ENCODE measurements at places on chromosomes 6 and 20.

GRCh38 chr20:25178563-25179438 is 16.7 kb upstream of the ENTPD6 start:
- peak; percentile 8 for DNase-seq

DNA sequence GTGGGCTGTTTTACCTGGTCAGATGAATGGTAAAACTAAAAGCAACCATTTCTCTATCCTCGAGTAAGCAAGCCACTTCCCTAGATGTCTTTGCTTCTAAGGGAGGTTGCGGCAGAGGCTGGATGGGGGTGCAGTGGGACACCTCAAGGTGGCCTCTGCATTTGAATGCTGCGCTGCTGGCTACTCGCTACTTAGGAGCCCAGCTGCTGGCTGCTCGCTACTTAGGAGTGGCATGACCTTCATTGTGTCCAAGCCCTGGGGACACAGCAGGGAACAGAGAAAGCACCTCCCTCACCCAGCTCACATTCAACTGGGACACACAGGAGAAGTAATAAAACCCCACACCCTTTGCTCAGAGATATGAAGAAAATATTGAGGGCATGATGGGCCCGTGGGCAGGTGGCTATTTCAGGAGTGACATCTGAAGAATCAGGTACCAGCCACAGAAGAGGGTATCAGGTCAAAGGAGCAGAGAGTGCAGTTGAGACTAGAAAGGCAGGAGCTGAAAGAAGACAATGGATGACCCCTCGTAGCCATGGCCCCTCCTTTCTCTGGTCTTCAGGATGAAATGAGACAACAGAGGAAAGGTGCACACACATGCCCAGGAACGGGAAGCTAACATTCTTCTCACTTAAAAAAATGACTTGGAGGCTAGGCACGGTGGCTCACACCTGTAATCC is 149.4 kb downstream of the ZMYND8 start:
- DNase-seq, result no peak

GRCh38 chr6:7313505-7314165 is 636 bp upstream of the SSR1 start:
- no peak for DNase-seq

DNA sequence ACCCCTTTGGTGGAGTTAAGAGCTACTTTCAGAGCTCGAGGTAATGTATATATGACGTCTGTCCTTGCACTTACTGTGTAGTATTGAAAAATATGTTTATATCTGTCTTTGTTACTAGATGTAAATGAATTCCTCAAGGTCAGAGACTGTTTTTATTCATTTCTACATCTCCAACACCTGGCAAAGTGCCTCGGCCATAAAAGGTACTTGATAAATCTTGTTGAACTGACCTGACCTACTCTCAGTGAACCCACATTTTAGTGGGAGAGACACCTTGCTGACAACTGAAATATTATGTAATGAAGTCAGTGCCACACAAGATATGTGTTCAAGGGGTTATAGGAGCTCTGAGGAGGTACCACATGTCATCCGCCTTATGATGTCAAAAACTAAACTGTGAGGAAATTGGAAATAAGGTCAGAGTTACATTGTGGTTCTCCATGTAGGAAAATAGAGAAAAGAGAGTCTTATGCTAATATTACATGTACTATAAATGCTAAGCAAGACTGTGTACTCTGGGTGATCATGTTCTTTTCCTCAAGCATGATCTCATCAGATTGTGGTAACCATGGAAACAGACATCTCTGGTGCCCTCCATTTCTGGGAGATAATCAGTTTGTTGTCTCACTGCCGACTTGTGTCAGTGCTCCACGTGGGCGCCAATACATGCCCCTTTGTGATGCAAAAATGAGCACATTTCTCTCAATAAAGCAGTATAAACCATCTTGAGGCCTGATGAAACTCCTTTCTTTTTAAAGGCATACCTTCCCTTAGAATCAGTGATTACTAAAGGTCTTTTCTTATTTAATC is 5.7 kb upstream of the TMEM30A start:
- no peak for DNase-seq

GRCh38 chr6:38656896-38657295 is 17.2 kb upstream of the BTBD9 start:
- DNase-seq, result no peak

DNA sequence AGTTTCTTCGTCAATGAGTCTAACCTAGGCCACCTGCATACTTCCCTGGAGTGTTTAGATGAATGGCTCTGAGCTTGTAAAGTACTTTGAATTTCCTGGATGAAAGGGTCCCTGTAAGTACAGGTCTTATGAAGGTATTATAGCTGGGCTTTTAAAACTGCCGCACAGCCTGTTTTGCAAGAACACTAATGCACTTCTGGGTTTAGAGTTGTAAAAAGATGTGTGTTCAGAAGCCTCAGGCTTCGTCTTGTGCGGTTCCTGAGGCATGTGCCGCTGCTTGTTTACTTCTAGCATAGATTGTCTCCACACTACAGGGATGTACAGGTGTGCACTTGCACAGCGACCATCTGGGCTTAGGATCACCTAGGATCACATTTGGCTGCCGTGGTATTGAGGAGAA is 324.5 kb downstream of the SOX4 start:
- DNase-seq, result no peak

DNA sequence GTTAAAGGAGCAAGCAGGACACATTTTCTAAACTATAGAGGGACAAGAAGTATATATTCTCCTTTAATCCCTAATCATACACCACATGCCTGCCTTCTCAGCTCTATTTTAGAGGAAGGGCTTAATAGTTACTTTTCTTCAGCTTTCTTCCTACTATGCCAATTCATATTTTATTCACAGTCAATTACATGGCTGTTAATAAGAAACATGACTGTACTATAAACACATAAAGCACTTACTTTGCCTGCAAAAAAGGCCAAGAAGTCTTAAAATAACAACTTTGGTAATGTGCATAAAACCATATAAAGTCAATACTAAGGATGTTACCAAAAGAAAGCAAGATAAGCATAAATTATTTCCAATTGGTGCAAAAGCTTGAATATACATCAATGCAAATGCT is 6.4 kb downstream of the KIAA0408 start:
- DNase-seq, result no peak

DNA sequence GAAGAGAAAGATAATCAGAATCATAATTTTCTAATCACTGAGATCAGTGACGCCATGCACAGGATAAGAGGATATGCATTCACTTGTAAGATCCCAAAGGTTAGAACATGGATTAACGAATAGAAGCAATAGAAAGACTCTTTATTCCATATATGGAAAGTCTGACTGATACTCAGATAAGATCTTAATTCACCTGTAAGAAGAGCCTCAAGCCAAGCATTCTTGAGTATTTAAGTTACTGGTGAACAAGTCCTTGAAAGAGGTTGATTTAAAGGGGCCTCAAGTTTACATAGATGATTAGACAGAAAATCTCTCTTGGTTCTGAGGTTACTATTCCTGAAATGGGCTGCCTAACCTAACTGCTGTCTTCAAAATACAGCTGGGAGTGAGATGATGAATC is 53.8 kb upstream of the MTRF1L start:
- no peak for DNase-seq

- no peak for DNase-seq
Measured at GRCh38 chr6:161961046-161961445, 687.2 kb upstream of the AGPAT4 start.

DNA sequence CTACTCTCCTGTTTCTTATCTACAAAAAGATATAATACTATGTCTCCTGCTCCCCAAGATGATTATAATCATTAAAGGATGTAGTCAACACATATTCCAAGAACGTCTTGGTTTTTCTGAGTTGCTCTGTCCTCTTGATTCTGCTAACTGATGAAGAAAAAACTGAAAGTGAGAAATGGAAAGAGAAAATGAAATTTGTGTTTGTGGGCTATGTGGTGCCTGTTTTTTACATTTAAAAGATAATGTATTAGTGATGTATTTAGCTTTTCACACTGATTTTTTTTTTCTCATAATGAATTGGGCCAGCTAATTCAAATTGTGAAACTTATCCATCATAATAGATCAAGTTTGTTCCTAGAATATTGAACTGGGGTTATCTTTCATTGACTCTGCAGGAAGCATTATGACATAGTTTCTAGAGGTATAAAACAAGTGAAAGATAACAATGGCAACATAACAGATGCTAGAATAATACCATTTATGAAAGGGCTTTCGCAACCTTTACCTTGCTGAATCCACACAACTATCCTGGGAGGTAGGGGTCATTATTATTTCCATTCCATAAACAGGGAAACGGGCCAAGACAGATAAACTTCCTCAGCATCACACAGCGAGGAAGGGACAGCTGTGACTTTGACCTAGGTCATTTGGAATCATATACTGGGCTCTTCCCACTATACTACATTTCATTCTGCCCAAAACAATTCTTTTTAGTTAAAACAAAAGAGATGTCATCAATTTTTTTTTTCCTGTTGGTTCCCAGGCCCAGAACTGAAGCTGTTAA is 336.7 kb downstream of the GJA1 start:
- DNase-seq, result no peak

DNA sequence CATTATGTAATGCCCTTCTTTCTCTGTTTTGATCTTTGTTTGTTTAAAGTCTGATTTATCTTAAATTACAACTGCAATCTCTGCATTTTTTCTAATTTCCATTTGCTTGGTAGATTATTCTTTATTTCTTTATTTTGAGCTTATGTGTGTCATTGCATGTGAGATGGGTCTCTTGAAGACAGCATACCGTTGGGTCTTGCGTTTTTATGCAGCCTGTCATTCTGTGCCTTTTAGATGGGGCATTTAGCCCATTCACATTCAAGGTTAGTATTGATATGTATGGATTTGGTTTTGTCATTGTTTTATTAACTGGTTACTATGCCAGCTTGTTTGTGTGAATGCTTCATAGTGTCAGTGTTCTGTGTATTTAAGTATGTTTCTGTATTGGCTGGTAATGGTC is 84.9 kb upstream of the HMGCLL1 start:
- no peak for DNase-seq

DNA sequence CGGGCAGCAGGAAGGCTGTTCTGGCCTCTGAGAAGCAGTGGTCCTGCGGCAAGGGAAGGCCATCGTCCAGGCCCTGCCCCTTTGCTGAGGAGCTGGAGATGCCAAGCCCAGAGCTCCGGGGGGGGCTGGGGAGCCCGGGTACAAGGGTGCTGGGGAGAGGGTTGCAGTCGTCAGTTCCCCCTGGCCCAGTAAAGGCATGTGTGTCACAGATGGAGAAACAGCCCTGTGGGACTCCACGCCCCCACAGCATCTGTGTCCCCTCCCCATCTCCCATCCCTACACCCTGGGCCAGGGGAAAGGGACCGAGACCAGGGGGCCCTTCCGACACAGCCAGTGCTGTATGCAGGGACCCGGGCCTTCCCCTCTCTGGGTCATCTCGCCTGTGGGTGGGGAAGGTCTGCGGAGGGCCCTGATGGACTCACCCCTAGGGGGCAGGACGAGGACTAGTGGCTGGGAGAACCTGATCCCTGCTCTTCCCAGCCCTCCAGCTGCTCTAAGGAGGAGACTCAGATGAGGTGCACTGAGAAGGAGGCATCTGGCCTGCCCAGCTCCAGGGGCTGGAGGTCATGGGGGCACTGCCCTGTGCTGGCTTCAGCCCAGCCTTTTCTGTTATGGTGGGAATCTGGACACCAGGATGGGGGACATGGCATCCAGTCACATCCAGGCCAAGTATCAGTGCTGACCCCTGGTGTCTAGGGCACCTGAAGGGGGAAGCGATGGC is 609 bp downstream of the MYL9 start:
- peak; percentile 11 for DNase-seq

DNA sequence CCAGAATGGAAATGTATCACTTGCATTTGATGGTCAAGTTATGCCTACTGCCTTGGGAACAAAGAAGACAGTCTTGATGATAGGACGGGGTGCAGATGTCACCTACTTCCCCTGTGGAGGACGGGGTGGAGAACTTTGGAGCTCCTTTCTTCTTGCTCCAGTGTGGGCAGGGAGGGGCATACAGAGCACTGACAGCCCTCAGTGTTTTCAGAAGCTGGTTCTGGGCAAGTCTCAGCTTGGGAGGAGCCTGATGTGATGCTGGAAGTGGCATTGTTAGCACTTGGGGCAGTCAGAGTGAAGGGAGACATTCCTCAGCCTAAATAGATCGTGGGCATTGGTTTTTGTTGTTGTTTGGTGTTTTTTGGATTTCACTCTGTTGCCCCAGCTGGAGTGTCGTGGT is 59.7 kb downstream of the SYNJ2 start:
- DNase-seq, result no peak

DNA sequence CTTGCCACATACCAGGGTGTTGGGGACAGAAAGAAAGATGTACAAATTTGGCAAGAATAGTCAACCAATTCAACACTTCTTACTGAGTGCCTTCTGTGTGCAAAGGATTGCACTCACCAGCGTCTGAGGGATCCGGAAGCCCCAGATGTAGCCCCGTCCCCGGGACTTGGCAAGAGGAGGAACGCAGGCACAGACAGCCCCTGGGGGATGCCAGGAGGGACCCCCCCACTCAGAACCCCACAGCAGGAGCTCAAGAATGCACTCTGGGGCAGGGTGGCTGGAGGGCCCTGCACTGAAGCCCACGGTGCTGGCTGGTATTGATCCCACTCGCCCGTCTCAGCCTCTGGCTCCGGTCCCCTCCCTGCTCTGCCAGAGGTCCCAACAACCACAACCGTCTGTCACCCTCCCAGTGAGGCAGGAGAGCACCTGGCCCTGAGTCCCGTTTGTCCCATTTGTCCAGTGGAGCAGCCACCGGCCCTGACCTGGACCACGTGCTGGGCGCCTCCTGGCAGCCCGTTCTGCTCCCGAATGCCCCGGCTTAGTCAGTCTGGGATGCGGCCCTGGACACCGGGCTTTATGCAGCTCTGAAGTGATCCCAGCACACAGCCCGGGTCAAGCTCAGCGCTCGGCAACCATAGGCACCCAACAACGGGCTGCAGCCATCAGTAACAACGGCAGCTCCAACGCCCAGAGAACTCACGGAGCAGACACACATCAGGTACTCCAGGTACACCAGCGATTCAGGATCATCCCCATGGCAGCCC is 128.7 kb downstream of the DLL1 start:
- no peak for DNase-seq

DNA sequence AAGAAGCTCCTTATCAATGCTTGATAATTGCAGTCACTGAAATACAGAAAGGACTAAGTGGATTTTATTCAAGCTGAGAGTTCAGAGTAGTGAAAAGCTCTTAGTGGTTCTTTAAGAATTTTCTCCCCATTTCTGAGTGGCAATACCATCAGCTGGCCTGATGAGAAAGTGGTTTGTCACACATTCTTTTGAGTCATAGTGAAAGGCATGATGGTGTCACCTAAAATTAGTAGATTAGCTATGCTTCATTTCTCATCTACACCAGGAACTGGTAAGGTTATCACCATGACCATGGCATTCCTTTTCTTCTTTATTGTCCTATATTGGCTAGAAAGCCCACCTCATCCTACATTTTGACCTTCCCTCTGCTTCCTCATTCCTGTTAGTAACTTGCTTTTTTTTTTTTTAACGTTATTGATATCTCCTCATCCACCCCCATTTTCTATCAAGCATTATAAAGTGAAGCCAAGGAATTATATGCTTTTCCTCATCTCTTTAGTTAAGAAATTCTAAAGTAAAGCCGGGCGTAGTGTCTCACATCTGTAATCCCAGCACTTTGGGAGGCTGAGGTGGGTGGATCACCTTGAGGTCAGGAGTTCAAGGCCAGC is 67.4 kb upstream of the LOC128125822 start:
- no peak for DNase-seq
